ENCODE measurements at places on chromosomes 12 and 14.

GRCh38 chr14:89141862-89142261, 275.2 kb downstream of the FOXN3 start:
- no peaks in the 10 kb centered on the region for H3K27me3 ChIP-seq
- H3K4me1 ChIP-seq: peaks cover 3% of the 10 kb centered on the region

DNA sequence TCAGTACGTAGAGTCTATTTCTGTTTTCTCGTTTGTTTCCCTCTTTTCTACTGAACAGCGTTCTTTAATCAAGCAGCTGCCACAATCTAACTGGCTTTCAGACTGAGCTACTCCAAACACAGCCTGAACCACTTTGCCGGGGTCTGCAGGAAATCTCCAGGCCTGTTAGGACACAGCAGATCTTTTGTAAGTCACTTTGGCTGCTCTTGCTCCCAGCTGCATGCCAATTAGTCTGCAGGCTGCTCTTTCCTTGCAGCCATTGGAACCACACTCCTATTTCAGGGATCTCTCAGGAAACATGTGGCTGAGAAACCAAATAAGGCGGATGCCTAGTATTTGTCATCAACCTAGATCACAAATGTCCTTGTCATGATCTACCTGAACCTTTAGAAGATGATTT, 73.6 kb downstream of the TMTC1 start:
- peak overlapping the region; percentile 57 for H3K27ac ChIP-seq
- no peaks in the 10 kb centered on the region for H3K27me3 ChIP-seq
- DNase-seq: no peak
- H3K4me1 ChIP-seq: peaks cover 31% of the 10 kb centered on the region

DNA sequence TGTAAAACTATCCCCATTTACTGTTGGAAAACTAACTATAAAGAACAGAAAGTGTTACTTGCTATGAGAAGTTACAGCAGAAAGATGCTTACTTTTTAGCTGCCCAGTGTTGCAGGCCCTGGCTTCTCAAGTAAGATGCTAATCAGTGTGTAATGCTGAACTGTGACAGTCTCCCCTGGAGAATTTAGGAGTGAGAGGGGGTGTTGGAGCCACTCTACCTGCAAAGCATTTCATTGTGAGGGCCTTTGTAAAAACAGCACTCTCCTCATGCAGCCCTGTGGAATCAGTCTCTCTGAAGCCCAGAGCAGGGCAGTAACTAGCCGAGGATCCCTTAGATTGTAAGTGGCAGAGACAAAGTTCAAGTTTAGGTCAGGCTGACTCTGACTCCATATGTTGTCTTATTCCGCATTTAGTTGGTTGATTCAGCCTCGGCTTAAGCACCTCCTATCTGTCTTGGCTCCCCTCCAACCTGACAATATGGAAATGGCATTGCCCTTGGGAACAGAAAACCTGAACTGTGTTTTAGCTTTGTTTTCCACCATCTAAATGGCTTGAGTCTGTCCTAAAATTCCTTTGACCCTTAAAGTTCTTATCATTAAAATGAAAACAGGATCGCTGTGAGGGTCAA, 141.3 kb downstream of the PRKCH start:
- H3K27ac ChIP-seq: no peak overlapping the region
- H3K36me3 ChIP-seq: no peaks in the 10 kb centered on the region
- DNase-seq: no peak

DNA sequence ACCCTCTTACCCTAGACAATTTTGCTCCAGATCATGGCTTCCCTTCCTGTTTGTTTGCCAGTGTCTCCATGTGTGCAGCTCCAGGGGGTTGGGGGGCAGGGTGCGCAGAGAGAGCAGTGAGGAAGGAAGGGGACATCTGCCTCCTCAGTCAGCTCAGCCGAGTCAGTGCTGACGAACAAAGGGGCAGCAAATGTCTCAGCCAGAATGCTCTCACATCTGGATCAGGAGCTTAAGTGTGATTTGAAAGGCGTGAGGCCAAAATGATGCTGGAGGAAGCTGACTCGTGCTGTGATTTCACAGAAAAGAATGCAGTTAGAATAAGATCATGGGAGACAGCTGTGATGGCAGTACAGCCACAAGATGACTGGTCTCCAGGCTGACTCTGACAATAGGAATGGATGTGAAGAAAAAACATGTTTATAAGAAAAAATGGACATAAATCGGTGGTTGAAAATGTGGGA, 27.1 kb upstream of the CDK17 start:
- no peaks in the 10 kb centered on the region for H3K4me1 ChIP-seq
- peak overlapping the region; percentile 32 for H3K27ac ChIP-seq
- H3K4me3 ChIP-seq: no peak overlapping the region
- no peaks in the 10 kb centered on the region for H3K36me3 ChIP-seq
- H3K27me3 ChIP-seq: no peaks in the 10 kb centered on the region
